Stimulated activated CD4-positive, alpha-beta T cell treated with anti-CD3 and anti-CD28 coated beads, TNF-alpha, amount 100 ng/mL, for 4 hours (primary cell): ENCODE measurements at places on chromosomes 12 and 14.

DNA sequence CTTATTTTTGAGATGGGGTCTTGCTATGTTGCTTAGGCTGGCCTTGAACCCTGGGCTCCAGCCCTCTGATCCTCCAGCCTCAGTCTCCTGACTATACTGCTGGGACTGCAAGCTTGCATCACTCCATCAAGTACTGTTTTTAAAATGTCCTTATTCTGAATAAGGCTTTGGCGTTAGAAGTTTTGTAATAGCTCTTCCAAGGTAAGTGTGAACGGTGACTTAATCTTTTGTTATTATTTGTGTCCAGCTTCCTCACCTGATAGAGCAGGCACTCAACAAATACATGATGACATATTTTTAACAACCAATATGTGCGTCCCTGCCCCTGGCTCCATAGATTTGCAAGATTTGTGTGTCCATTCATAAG lies 1.4 kb downstream of the C1RL start:
- DNase-seq, result no peak

DNA sequence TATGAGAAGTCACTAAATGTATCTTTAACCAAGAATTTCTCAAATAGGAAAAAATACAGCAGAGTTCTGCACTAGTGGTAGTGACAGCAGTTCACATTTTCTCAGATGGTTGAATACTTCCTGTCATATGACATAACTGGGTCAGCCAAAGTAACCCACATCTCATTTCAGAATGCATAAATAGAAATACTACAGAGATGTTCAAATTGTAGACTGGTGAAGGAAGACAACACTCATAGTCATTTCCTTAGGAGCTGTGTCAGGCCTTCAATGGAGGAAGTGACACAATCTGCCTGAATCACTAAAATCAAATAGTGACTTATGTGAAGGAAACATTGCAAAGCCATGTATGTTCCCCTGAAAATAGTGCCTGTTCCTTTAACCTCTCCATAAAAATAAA lies 32.4 kb downstream of the FERMT2 start:
- no peak for DNase-seq

GRCh38 chr14:62168564-62169155 lies 406.4 kb downstream of the SNAPC1 start:
- DNase-seq, result no peak

- DNase-seq, result no peak
Observed at GRCh38 chr12:66131067-66131688, 628 bp upstream of the LLPH start.

DNA sequence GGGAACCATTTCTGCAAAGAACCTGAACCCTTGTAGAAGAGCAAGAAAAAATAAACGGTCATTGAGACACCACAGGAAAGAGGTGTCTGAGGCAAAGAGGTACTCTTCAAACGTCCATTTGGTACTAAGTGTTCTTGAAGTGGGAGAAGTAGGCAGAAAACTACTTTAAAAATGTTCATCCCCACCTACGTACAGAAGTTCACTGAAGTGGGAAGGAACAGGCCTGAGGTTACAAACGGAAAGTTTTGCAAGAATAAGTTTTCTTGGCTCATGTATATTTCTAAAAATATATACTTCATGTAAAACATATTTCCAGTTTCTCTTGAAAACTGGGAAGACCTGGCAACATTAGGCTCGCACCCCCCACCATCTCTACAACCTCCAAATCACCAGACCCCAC lies 61.2 kb downstream of the STXBP6 start:
- no peak for DNase-seq

GRCh38 chr12:115010324-115010995 lies 326.5 kb upstream of the TBX3 start:
- DNase-seq, result no peak

- no peak for DNase-seq
Observed at GRCh38 chr12:100268835-100269564, 2.0 kb downstream of the SCYL2 start.

GRCh38 chr14:75499084-75499875 lies 23.0 kb upstream of the BATF start:
- no peak for DNase-seq

DNA sequence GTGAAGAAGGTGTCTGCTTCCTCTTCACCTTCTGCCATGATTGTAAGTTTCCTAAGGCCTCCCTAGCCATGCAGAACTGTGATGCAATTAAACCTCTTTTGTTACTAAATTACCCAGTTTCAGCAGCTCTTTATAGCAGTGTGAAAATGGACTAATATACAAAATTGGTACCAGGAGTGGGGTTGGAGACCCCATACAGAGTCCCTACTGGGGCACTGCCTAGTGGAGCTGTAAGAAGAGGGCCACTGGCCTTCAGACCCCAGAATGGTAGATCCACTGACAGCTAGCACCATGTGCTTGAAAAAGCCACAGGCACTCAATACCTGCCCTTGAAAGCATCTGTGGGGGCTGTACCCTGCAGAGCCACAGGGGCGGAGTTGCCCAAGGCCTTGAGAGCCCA lies 44.8 kb upstream of the CRADD start:
- no peak for DNase-seq

DNA sequence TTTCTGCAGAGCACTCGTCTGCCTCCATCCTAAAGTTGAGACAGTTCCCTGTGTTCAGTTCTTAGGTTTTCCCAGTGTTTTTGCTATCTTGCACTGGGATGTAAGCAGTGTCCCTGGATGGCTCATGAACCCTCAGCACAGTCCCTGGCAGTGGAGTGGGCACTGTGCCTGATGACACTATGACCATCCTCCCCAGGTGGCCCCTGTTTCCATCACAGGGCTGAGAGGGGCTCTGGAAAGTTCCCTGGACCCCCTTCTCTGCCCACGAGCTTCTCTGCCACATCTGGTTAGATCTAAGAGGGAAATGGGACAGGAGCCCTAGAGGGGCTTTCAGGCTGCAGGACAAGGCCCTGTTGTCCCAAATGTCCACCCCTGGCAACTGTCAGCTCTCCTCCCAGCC lies 249.8 kb upstream of the SFSWAP start:
- DNase-seq, result no peak

DNA sequence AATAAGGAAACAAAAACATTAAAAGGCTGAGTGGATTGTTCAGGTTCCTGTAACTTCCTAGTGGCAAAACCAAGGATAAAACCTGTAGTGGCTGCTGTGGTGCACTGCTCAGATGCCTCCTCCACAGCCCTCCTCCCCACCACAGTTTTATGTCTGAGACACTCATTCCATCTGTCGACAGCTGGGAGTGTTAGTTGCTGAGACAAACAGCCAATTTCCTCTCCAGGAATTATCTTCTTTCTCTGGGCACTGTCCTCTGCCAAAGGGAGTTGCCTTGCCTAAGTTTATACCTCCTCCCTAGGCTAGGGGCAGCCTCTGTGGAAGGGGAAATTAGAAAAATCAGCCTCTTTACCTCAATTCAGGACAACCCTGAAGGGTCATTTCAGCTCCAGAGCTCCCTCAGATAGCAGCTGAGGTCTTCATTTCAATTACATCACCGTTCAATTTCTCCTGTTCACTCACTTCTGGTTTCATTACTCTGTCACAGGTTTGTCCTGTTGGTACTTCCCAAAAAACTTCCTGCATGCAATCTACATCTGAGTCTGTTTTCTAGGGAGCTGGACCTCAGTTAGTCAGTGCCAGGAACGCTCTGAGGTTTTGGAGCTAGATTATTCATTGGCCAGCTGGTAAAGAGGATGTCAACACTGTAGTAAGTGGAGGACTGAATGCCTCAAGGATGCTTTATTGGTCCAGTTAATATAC lies 74.9 kb upstream of the ATP2B1 start:
- no peak for DNase-seq

DNA sequence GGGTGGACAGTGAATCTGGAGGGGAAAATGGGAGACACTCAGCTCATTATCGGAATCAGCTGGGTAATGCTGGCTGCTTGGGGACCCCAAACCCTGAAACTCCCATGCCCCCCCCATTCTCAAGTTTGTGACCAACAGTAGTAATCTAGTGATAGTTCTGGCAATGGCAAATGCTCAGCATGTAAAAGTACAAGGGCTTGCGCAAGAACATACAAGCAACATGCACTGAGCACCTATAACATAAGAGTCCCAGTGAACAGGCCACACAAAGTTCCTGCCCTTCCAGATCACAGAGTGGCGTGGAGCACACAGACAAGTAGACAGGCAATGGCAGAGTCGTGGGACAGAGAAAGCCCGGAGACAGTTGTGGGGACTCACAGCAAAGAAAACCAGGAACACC lies 407.9 kb downstream of the MED13L start:
- no peak for DNase-seq

GRCh38 chr12:32706335-32707024 lies 27.4 kb downstream of the DNM1L start:
- no peak for DNase-seq

DNA sequence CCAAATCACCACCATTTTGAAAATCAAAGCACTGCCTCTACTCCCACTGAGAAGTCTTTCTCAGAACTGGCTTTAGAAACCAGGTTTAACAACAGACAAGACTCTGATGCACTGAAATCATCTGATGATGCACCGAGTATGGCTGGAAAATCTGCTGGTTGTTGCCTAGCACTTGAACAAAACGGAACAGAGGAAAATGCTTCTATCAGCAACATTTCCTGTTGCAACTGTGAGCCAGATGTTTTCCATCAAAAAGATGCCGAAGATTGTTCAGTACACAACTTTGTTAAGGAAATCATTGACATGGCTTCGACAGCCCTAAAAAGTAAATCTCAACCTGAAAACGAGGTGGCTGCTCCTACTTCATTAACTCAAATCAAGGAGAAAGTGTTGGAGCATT lies 115.0 kb upstream of the NPAS3 start:
- no peak for DNase-seq

GRCh38 chr12:112796067-112796466 lies 4.5 kb downstream of the RPH3A start:
- no peak for DNase-seq

DNA sequence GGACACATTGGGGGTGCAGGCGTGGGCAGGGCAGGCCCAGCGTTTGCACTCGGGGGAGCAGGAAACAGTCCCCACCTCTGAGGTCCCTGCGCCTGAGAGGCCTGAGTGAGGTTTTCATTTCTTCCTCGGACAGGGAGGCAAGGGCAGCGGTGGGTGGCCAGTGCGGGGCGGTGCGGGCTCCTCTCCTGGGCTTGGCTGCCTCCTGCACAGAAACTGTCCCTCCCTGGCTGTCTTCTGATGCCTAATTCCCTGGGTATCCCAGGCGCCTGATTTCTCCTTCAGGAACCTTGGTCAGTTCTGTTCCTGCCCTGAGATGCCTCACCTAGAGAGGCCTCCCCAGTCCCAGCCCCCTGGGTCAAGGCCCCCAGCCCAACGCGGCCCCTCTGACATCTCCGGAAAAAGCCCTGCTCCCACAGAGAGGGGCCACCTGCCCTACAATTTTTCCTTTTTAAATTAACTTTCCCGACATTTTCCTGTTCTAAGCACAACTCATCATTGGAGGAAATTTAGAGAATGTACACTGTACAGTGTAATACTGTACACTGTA lies 260.3 kb downstream of the ADGRD1 start:
- DNase-seq, result no peak

DNA sequence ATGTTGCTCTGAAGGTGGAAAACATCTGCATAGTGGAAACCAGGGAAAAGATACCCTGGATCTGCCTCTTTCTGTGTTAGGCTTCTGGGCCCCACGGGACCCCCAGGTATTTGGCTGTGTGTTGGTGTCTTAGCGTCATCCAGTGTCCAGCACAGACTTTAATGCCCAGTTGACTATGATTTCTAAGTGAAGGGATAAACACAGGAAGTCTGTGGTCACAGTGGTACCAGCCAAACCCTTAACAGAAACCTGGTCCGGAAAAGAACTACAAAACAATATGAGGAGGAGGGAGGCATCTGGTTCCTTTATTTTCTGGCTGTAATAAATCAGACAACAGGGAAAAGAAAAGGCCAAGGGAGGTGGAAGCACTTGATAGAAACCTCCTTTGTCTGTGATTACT lies 56.4 kb downstream of the CMKLR1 start:
- no peak for DNase-seq

- no peak for DNase-seq
Observed at GRCh38 chr12:109822416-109822815, 10.8 kb downstream of the TRPV4 start.

GRCh38 chr12:61043838-61044237 lies 1216.4 kb upstream of the USP15 start:
- DNase-seq, result no peak

DNA sequence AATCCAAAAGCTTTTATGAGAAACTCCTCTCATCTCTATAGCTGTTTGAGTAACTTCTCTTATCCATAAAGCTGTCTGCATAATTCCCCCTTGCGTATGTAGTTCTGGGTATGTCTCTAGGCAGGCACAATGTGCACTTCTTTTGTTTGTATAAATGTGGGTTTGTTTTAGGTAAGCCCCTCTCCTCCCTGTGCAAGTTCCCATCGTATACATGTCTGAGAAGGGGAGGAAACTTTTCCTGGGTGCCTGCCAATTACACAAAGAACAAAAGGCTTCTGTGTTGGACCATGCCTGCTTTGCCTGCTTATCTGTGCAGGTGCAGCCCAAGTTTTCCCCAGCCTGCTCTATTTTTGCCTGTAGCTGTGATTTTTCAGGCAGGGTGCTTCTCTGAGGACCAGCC lies 96.7 kb downstream of the CCER1 start:
- DNase-seq, result no peak

DNA sequence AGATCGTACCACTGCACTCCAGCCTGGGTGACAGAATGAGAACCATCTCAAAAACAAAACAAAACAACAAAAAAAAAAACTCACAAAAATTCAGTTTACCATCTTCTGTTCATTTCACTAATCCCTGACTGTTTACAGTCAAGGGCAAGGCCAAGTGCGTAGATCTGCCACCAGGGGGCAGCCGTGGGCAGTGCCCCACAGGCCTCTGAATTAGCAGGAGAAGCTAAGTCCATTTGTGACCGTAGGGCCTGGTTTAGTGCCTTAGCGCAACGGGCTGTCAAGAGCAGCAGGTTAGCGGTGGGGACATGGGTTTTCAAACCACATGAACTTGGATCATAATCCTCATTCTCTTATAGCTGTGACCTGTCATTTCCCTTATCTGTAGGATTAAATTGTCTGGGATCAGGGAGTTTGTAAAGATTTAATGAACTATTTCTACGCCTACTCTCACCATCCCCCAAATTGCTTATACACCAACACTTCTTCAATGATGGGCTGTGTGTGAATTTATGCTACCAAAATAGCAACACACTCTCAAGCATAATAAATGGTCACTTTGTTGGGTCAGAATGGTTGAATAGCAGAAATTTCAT lies 49.0 kb downstream of the KCTD10 start:
- peak; percentile 40 for DNase-seq

- DNase-seq, result no peak
Observed at GRCh38 chr14:50756300-50756699, 74.7 kb downstream of the NIN start.

- no peak for DNase-seq
Observed at GRCh38 chr12:46664761-46665287, 161.0 kb downstream of the SLC38A4 start.

DNA sequence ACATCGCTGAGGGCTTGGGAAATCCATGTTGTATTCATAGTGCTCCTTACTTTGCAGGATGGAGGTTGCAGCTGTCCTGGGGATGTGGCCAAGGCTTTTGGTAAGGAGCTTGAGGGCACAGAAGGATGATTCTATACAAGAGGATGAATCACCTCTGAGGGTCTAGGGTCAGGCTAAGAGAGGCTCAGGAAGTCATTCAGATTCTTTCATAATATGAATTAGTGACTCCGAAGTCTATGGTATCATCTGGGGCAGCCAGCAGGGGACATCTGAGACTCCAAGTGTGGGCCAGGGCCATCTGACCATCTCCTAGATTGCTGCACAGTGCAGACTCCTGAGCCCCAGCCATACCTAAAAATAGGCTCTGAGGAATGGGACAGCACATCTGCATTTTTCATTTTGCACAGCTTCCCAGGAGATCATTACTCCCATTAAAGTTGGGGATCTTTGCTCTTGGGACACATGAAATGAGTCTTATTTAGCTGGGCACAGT lies 4.8 kb downstream of the GMPR2 start:
- no peak for DNase-seq

- no peak for DNase-seq
Observed at GRCh38 chr12:116718655-116719454, 19.0 kb downstream of the SPRING1 start.
